ENCODE measurements at places on chromosomes 16 and 17.

DNA sequence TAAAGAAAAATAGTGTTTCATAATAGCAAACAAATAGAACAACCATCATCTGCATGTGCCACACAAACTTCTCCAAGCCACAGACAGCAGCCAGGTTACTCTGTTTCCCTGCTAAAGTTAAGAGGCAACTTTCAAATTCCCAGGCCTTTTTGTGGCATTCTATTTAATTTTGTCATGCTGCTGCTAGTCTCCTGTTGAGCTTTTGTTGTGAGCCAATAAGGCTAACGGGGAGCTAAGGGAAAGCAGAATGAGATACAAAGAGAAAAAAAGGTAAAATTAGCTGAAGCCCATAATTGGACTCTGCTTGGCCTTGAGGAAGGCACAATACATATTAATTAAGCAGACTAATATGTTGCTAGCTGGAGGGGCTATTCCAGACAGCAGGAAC lies 74.7 kb upstream of the GNAO1 start:
- no peak for DNase-seq

GRCh38 chr17:72710834-72711233 lies 381.7 kb downstream of the SLC39A11 start:
- DNase-seq, result no peak

- DNase-seq, result no peak
Observed at GRCh38 chr17:55432358-55433028, 10.9 kb upstream of the MMD start.

- DNase-seq, result no peak
Observed at GRCh38 chr16:2819939-2820835, 3.1 kb downstream of the PRSS21 start.

DNA sequence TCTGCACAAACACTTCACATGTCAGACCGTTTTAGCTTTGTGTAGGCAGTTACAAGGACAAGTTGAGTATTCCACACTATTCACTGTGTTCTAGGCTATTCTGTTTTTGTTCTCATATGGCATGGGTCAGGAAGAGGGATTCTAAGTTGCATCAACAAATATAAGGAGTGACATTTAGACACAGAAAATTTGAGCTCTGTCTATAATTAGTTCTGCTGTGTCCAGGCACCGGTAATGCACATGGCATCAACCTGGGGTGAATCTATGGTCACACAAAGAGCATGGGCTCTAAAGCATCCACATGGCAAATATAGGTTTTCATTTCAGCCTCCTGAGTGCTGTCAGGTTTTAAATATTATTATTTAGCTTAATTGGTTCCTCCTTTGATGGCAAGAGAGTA lies 130.4 kb upstream of the PMFBP1 start:
- no peak for DNase-seq

DNA sequence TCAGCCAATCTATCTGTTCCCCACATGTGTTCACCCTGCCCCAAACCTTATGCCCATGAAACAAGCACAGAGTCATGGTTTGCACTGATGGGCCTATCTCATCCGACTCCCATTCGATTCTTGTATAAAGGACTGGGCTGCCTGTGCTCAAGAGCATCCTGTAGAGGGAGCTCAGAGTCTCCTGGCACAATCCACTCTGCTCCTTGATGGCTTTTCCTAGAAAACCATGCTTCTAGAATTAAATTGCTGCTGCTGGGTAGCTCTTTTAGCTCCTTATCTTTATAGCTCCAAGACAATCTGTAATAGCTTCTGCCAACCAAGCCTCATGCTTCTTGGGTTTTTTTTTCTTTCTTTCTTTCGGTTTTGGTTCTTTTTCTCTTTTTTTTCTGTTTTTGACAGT lies 9.7 kb downstream of the ZNF19 start:
- DNase-seq, result no peak

- DNase-seq, result no peak
Observed at GRCh38 chr16:59180083-59180476, 446.0 kb upstream of the GOT2 start.

DNA sequence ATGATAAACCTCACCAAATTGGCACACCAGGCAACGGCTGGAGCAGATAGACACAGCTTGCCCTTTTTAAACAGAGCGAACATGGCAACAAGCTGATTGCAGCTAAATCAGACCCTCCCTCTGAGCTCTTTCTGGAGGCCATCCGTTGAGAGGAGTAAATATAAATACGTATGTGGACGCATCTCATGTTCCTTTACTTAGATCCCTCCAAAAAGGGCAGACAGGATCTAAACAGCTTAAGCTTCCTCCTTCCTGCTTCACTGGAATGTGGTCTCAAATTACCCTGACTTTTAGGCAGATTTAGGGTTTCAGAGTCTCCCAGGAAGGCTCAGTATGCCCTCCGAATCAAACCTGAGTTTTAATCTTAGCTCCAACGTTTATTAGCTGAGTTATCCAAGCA lies 204.7 kb upstream of the GOT2 start:
- no peak for DNase-seq

DNA sequence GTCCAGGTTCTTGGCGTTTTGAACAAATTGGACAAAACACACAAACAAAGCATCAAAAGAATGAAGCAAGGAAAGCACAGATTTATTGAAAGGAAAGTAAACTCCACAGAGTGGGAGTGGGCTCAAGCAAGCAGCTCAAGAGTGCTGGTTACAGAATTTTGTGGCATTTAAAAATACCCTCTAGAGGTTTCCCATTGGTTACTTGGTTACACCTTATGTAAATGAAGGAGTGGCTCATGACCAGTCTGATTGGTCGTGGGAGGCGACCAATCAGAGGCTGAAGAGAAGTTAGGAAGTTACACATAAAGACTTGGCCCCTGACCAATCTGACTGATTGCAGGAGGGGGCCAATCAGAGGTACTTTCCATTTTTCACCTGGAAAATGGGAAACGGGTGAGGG lies 1373.8 kb upstream of the GOT2 start:
- DNase-seq, result no peak

DNA sequence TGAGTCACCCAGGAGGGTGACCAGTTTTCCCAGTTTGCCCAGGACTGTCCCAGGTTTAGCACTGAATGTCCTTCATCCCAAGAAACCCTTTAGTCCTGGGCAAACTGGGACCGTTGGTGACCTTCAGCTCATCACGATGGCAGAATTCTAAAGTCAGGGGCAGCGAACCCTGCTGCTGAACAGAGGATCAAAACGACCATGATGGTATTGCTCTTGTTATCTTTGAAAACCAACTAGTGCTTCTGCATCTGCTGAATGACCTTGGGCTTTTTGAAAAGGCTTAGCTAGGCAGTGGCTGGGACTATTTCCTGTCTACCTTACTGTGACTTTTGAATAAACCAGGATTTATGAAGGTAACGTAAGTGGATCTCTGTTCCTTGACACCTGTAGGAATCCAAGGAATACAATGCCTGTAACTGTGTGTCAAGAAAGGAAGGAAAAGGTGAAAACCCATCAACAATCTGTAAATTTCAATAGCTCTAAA lies 281.9 kb downstream of the SOX9 start:
- no peak for DNase-seq

DNA sequence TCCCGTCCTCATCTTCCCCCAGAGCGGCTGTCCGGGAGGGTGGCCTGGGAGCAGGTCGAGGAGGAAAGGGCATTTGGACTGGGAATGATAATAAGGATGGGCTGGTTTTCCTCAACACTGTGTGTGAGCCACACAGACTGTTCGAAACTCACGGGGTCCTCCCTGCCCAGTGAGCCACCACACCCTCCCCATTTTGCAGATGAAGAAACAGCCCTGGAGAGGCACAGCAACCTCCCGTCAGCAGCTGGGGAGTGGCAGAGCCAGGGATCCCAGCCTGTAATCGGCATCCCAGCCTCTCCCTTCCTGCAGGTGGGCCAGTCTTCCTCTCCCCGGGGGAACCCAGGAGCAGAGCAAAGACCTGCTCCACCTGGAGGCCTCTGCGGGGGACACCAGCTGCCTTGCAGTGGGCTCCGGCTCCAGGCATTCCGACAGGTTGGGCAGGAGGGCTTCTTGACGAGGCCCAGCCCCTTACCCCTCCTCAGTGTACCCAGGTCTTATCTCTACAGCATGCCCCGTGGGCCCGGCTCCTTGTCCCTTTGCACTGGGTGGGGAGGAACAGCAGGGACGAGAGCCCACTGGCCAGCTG lies 23.8 kb downstream of the ENGASE start:
- no peak for DNase-seq
